ENCODE measurements at places on chromosomes 3 and 15. TPM values are rescaled to one million over a fixed set of nuclear protein-coding genes. Genes with fewer than 3 reads are reported as not detected.

DNA sequence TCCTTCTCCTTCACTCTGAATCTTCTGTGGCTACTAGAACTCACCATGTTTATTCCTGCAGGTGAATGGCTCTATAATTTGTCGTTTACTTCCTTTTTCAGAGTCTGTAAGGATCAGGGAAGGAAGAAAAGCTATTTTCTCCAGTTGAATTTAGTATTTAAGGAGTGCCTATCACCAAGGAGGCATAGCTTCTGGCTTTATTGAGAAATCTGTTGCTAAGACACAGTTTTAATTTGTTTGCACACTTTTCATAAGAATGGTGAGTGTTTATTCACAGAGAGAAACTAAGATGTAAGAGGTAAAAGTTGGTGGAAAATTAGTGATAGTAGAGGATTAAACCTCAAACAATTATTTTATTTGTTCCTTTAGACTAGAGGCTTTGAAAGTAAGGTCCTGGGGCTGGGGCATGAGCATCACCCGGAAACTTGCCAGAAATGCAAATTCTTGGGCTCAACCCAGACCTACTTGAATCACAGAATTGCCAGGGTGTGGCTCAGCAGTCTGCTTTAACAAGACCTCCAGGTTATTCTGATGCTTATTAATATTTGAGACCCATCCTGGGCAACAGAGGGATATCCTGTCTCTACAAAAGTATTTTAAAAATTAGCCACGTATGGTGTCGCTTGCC, 461.3 kb downstream of the AGBL1 start:
- no peak for DNase-seq

GRCh38 chr3:141266186-141266585, 34.6 kb downstream of the PXYLP1 start:
- no peak for DNase-seq

- no peak for DNase-seq
Measured at GRCh38 chr3:158086776-158087175, 19.4 kb downstream of the SHOX2 start.

DNA sequence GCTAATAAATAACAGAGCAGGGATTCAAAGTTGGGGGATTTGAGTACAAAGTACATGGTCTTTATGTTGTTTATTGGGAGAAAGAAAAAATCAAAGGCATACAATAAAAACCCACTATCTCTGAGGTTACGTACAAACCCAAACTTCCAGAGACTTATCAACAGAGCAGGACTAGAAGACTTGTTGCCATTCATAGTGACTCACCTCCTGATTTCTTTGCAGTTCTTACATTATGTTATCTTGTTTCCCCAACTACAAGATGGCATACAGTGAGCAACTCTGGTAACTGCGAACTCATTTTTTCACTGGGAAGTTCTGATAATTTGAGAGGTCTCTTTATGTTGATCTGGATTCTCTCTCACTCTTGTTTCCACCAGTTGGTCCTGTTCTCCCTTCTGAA, 80.6 kb upstream of the ETV5 start:
- no peak for DNase-seq

DNA sequence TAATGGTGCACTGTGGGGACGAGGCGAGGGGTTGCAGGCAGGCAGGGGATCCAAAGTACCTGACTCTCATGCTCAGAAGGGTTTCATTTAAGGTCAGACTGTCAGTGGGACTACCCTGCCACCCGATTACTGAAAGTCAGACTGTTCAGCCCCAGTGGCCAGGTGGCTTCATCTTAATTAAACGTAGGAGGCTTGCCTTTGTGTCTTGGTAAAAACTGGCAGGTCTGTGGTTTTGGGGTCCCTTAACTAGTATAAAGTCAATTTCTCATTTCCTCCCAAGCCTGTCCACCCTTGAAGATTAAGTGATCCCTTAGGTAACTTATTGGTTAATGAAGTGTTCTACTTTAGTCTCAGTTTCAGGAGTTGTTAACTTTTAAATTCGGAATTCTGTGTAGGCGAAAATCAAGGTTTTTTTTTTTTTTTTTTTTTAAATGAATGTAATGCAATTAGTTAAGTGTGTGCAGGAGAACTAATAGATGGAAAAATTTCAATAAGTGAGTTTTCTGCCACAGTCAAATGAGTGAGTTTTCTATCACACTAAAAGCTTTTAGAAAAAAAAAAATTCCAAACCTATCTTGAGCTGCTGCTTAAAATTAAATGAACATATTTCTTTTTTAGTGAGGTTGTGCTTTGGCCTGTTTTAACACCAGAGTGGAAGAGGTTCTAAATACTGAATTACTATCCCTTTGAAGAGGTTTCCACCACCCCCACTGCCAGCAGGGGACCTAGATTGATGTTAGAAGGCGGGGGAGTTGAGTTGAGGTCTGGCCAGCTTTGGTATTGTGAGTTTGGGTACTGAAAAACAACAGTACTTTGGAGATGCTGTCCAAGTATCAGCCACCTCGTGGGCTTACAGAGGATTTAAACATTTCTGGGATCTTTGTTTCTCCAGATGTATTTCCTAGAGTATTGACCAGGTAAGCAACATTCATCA, 15.2 kb downstream of the ITPR1 start:
- no peak for DNase-seq

GRCh38 chr3:184171562-184171961, 3.1 kb upstream of the AP2M1 start:
- DNase-seq: no peak

SHC4 gene
- total RNA-seq: 8.8 TPM

GPR27 gene
- total RNA-seq: 2.7 TPM

DNA sequence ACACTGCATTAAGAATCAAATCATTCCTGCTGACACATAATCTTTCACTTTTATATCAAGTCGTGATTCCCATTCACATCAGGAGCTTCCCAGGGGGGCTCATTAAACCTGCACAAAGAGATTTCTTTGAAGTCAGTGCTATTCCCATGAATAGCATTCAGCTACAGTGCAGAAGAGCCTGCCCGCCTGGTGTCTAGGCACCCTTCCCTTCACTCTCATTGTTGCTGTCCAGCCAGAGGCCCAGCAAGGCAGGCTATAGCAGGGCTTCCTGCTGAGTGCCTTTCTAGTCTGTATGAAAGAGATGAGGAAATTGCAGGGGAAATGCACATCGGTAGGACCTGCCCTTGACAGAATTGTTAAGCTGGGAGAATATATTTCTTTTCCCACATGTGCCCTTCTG, 4.5 kb upstream of the GJD2 start:
- no peak for DNase-seq

- no peak for DNase-seq
Measured at GRCh38 chr15:77038312-77039216, 32.3 kb downstream of the TSPAN3 start.

TMC3 gene
- 0.95 TPM for total RNA-seq

DNA sequence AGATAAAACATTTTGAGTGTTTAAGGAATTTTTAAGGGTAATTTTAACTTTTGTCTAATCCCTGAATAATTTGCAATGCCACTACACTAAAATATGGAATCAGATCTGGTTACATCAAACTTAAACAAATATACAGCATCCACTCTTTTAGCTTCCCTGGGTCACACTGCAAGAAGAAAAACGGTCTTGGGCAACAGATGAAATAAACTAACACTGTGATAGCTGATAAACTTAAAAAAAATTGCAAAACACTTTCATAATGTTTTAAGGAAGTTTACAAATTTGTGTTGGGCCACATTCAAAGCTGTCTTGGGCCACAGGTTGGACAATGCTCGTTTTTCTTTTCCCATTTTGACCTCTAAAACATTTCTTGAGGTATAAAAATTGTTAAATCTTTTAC, 34.3 kb downstream of the CCDC66 start:
- DNase-seq: no peak

DNA sequence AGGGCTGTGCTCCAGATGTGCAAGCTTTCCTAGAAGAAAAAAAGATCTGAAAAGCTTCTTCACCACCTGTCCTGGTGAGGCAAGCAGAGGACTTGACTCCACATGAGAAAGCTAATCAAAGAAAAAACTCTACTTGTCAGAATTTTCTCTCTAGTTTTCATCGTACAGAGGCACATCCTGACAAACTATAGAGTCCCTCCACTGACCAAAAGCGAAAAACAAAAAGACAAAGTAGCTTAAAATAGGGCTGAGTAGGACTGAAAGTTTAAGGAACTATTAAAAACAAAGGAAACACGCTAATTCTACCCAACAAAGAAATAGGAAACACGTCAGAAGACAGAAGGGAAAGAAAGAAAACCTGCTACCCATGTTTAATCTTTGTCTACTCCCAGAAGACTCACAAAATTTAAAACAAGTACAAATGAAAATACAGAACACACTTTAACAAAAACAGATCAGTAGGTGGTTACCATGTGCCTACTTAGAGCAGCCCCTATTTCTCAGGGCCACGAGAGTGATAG, 26.5 kb downstream of the NANOGP8 start:
- no peak for DNase-seq
